ENCODE measurements at places on chromosomes 2 and 18. TPM values are rescaled to one million over a fixed set of nuclear protein-coding genes. Genes with fewer than 3 reads are reported as not detected.

The VAMP8 gene
- total RNA-seq, result 96.8 TPM

The FAM161A gene
- 8.0 TPM for total RNA-seq

The SIX2 gene
- total RNA-seq, result not detected

The LHCGR gene
- total RNA-seq, result not detected

The HOXD13 gene
- not detected for total RNA-seq

The DNAH7 gene
- total RNA-seq, result 0.04 TPM

The ZFAND2B gene
- total RNA-seq, result 29.3 TPM

The LINC00305 gene
- total RNA-seq, result not detected

The PNKD gene
- total RNA-seq, result 22.7 TPM

The MYO3B gene
- 0.31 TPM for total RNA-seq

The STK11IP gene
- 27.6 TPM for total RNA-seq

The NEUROD1 gene
- not detected for total RNA-seq

The PTH2R gene
- not detected for total RNA-seq

The CNTNAP5 gene
- total RNA-seq, result not detected

The MSH2 gene
- 63.1 TPM for total RNA-seq

The RIT2 gene
- not detected for total RNA-seq

The HNMT gene
- not detected for total RNA-seq
